ENCODE measurements at places on chromosomes 1 and 21. TPM values are rescaled to one million over a fixed set of nuclear protein-coding genes. Genes with fewer than 3 reads are reported as not detected.

GRCh38 chr1:232168508-232168907, 461.4 kb downstream of the SIPA1L2 start:
- DNase-seq, result no peak

DNA sequence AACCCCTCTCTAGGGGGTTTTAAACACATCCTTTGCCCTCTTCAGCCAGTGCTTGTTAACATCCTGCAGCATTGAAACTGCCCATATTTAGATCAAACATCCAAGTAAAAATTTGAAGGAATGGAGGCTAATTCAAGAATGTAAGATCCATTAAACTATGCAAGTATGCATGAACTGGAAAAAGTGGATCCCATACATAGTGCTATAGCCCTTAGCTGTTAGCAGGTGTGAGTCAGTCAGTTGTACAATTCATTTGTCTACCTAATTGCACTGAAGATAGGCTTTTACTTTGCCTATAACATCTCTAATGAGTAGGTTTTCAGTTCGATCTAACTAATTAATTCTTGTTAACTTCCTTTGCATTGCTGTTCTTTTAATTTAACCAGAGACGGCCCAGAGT, 270.9 kb downstream of the LMO4 start:
- DNase-seq, result no peak

DNA sequence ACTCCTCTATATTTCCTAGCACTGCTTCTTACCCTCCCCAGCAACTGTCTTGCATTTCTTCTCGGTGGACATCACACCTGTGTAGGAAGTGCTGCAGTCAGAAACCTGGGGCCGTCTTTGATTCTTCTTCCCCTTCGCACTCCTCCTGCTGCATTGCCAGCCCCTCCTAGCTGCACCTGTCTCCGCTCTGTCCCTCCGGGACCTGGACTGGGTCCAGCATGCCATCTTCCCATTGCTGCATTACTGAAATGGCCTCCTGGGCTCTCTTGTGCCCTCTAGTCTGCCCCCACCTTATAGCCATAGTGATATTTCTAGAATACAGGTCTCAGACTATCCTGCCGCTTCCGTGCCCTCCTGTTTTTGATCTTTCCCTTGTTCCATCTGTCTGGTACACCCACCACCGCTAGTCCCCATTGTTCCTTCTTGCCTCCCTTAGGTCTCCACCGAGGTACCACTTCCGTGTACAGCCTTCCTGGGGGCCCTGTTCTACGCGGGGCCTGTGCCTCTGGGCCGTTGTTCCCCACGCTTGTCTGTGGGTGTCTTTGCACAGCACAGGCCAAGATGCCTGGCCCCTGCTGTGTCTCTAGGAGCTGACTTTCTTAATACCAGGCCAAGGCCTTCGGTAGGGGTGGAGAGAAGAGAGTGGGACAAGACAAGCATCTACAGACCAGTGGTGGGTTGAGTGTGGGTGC, 107.6 kb downstream of the GALNT2 start:
- no peak for DNase-seq

DNA sequence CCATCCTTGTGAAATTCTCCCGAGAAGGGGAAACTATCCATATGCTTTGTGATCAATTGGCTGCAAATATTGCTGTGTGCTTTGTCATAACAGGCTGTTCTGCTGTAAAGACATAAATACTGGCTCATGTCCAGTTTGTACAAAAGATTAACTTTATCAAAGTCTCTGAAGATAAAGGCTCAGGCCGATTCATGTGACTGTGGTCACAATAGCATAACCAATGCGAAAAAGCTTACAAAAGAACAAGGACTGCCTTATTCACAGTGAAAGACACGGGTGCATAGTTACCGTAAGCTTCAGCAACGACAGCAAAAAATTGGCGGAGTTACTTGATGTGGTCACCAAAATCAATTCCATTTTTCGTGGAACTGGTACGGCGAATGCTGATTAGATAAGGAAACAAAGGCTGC, 173.6 kb upstream of the CHRM3 start:
- DNase-seq, result no peak

- DNase-seq, result no peak
These were observed 138.8 kb downstream of the HHAT start for GRCh38 chr1:210467440-210468043.

DNA sequence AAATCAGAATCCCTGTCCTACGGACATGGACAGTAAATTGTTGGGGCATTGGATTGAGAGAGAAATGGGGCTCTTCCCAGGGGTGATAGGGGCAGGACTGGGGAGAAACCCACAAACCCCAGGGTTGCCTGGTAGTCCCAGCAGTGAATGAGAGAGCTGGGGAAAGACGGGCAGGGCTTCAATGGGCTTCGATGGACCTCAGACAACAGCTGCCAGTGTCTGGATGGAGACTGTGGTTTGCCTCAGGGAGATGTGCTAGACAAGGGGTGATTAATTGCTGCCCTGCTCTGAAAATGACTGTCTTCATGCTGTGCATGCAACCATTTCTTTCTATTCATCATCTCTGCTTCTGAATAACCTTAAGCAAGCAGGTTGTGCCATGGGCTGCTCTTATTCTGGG, 7.4 kb downstream of the GPR25 start:
- DNase-seq, result no peak

DNA sequence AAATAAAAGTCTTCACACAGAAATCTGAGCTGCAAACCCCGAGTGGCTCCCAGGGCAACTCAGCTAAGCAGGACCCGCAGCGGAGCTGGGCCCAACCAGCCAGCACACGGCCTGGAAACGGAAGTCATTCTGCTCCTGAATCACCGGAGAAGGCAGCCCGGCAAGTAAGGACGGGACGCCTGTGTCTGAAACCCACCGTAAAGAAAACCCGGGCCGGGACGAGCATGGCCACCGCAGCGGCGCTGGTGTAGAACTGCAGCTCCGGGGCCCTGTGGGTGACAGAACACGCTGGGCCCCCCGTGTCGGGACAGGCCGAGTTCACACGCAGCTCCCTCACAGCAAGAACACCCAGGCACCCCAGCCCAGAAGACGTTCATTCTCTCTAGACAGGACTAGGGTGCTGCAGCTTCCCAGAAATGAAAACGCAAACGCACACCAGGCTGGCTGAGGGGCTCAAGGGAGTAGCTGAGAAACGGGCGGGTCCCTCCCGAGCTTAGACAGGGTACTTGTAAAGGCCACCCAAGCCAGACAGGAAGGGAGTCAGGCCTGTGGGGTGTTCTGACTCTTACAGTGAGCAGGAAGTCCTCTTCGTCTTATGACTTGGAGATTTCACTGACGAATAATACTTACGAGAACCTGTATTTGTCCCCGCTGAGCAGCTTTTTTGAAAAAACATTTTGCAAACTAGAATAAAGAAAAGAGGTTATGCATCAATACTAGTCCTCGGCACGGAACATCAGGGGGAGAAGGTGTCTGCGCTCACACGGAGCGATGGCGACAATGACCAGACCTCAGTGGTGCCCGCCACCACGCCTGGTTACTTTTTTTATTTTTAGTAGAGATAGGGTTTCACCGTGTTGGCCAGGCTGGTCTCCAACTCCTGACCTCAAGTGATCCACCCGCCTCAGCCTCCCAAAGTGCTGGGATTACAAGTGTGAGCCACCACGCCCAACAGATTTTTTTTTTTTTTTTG, 10.9 kb upstream of the CDK11B start:
- DNase-seq, result peak; percentile 62

- no peak for DNase-seq
These were observed 633.0 kb downstream of the SMYD3 start for GRCh38 chr1:245873883-245874671.

GJB3 gene
- not detected for total RNA-seq

DNA sequence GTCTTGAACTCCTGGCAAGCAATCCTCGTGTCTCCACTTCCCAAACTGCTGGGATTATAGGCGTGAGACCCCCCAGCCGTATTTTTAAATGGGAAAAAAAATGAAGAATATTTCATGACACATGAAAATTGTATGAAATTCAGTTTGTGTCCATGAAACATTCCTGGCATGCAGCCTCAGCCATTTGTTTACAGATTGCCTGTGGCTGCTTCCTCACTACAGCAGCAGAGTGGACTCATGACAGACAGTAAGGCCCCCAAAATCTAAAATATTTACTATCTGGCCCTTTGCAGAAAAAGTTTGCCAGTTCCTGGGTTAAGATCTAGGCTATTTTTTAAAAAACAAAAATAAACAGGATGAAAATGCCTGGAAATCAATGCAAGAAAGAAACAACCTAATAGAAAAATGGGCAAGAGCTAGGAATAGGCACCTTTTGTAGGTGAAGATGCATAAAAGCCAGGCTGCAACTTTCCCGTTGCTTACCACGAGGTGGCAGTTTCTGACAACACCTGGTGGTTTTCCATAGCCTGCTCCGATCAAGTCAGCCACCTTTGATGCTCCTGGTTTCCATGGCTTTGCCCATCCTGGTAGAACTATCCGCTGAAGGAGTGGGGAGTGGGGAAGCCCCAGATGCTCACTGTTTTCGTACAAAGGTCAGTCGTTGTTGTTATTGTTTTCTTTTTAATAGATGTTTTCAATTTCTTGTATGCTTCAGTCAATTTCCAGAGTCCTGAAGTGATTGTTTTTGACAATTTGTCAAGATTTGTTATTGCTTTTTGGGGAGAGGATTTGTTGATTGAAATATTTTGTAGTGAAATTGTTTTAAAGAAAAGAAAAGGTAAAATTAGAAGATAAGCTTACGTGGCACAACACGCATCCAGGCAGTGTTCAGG, 24.3 kb downstream of the UBE2Q1 start:
- no peak for DNase-seq

FCGR1A gene
- 52.0 TPM for total RNA-seq

- no peak for DNase-seq
These were observed 530.2 kb downstream of the PTPRC start for GRCh38 chr1:199168888-199169585.

GCSAML gene
- total RNA-seq, result 0.07 TPM

DNA sequence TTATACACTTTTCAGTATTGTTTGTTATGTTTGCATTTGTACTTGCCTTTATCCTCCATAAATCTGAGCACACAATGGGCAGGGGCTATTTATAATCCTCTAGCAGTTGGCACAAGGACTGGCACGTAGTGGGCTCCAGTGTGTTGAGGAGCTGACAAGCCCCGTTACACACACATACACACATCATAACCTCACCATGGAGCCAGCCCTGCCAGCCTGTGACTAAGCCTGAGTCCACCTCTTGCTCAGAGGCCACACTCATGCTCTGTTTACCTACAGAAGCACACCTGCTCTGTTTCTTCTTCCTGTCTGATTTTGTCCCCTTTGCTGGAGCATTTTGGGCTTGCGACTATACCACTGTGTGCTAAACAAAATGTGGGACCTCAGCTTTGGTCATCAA, 64.5 kb upstream of the SPATA6 start:
- no peak for DNase-seq

DNA sequence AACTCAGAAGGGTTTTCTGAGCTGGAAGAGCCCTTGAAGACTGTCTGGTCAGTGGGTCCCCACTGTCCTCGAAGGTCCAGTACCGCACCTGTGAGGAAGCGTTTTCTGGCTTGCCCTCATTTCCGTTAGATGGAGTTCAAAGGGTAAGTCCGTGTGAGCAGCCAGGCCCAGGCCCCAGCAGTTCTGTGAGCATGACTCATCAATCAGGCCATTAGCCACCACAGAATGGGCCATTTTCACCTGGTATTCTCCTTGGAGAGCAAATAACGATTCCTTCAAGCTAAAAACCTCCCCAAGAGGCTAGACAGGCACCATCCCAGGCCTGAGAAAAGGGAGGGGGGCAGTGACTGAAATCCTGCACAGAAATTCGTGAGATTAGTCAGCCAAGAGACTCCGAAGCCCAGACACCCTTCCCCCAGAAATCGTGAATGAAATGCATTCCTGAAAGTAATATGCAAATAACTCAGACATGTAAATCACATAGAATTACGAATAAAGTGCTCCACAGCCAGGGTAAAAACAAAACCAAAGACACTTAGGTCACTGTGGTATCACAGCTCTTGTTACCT, 66.0 kb downstream of the BCAR3 start:
- DNase-seq, result no peak

GRCh38 chr21:39690454-39690853, 54.5 kb upstream of the IGSF5 start:
- DNase-seq, result no peak

SLC22A15 gene
- total RNA-seq, result 7.5 TPM

GRCh38 chr1:200524092-200524491, 96.5 kb downstream of the KIF14 start:
- DNase-seq, result no peak

PLEKHO1 gene
- total RNA-seq, result 95.4 TPM

GRCh38 chr21:28454564-28455252, 538.0 kb downstream of the LTN1 start:
- no peak for DNase-seq

- peak; percentile 49 for DNase-seq
These were observed 42.7 kb upstream of the SLC16A1 start for GRCh38 chr1:112998592-112999235.

DNA sequence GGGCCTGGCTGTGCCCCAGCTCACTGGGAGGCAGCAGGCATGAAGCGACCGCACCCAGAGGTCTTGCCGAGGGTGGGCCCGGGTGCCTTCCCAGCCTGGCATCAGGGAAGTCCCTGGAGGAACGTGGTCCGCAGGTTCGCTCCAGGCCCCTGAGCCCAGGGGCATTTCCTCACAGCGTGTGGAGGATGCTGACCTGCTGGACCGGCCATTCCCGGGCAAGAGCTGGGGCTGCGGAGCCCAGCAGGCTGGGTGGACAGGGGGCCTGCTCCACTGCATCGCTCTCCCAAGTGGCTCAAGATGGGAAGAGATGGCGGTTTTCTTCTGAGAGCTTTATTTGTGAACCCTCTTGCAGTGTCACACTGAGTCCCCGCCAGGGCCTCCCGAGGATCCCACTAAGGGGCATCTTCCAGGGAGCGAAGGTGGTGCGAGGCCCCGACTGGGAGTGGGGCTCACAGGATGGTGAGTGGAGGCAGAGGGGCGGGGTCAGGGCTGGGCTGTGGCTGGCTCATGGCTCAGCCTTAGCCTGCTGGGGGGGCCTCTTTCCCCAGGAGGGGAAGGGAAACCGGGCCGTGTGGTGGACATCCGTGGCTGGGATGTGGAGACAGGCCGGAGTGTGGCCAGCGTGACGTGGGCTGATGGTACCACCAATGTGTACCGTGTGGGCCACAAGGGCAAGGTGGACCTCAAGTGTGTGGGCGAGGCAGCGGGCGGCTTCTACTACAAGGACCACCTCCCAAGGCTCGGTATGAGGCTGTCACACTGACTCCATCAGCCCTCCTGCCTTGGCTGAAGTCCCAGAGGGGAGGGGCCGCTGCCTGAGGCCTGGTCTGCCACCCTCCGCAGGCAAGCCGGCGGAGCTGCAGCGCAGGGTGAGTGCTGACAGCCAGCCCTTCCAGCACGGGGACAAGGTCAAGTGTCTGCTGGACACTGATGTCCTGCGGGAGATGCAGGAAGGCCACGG, 7.2 kb upstream of the MMP23B start:
- DNase-seq, result peak; percentile 80

DNA sequence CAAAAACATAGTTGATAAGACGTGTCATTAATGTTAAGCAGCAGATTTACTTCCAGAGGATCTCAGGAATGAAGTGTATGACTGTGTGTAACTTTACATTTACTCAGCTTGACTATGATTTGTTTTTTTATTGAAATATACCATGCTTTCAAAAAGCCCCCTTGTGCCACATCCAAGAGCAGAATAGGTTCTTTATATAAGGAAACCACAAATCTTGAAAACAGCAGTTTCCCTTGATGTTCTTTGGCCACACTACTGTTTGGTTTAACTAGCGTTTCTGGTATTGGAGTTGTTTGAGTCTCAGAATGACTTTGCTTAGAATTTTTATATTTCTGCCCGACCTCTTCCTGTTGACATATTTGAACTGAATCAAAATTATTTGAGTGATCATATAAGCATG, 25.0 kb downstream of the LRRC8C start:
- DNase-seq, result no peak
